Small intestine (tissue), 16 donors: ENCODE measurements at places on chromosomes 5 and 9. TPM values are rescaled to one million over a fixed set of nuclear protein-coding genes. Genes with fewer than 3 reads are reported as not detected.

EDIL3 gene
- 1.6 TPM for polyA plus RNA-seq

TMEM252 gene
- not detected for polyA plus RNA-seq

SCGB3A2 gene
- not detected for polyA plus RNA-seq

PCDHB15 gene
- polyA plus RNA-seq = 0.22 TPM

GRCh38 chr5:113325054-113325453 lies 109.7 kb downstream of the TSSK1B start:
- no peaks in the 10 kb centered on the region for H3K36me3 ChIP-seq
- DNase-seq = no peak
- H3K4me1 ChIP-seq = no peaks in the 10 kb centered on the region
- H3K4me3 ChIP-seq = no peak overlapping the region
- no peaks in the 10 kb centered on the region for H3K27me3 ChIP-seq

- peak overlapping the region; percentile 21 for H3K4me3 ChIP-seq
- DNase-seq = peak; percentile 70
- peaks cover 36% of the 10 kb centered on the region for H3K27me3 ChIP-seq
- no peaks in the 10 kb centered on the region for H3K36me3 ChIP-seq
- peak overlapping the region; percentile 62 for H3K27ac ChIP-seq
Measured at GRCh38 chr5:128538250-128539037, 399 bp upstream of the FBN2 start.

DNA sequence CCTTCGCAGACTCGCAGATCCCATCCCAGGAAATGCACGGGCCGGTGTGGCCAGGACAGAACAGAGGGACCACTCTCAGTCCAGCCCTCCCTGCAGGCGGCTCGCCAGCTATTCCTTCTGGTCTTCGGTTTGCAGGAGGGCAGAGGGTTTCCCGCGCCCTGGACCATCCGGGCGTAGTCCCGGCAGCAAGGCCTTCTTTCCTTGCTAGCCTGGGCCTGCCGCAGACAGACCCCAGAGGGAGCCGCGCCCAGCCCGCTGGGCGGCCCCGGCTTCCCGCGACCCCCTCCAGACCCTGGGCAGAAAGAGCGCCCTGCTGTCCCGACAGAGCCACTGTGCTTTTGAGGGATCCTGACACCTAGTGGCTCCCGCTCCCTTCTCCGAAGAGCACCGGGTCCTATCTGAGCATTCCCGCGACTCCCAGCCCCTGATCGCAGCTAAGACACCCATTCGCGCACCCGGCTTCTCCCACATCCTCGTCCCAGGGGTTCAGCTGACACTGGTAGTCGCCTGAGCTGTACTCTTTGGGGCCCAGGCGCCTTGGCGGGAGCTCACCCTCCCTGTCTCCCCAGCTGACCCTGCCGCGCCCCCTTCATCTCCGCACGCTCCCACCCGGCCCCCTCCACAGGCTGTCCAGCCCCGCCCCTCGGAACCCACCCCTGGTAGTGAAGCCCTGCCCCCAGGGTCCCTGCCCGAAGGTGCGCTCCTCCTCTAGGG lies 1.1 kb downstream of the CFAP90 start:
- peak; percentile 46 for DNase-seq
- no peak overlapping the region for H3K4me3 ChIP-seq
- no peaks in the 10 kb centered on the region for H3K4me1 ChIP-seq
- H3K27me3 ChIP-seq = no peaks in the 10 kb centered on the region
- no peak overlapping the region for H3K27ac ChIP-seq

DNA sequence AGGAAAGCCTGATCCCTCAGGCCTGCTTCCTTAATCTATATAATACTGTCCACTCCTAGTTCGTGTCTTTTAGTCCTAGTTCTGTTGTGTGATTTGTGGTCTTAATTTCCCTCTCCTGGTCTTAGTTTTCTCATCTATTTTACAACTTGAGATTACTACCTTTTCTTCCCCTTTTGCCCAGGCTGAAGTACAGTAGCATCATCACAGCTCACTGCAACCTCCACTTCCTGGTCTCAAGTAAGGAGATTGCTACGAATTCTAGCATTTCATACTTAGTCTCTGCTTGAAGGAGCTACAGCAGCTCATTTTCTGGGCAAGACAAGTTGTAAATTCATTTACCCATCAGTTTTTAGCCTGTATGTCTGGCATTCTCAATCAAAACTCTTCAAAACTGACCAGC lies 5.5 kb downstream of the TRIM32 start:
- no peaks in the 10 kb centered on the region for H3K27me3 ChIP-seq
- no peak overlapping the region for H3K4me3 ChIP-seq
- peaks cover 1% of the 10 kb centered on the region for H3K36me3 ChIP-seq

DNA sequence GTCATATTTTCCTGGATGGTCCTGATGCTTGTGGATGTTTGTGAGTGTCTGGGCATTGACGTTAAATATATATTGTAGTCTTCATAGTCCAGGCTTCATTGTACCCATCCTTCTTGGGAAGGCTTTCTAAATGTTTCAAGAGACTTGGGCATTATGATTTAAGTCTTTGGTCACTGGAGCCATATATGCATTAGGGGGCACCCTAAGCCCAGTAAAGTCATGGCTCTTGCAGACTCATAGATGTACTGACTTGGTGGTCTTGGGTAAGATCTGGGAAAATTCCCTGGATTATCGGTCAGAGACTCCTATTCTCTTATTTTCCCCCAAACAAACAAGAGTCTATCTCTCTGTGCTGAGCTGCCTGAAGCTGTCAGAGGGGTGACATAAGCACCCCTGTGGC lies 271.1 kb downstream of the TRIM36 start:
- no peak overlapping the region for H3K27ac ChIP-seq
- no peaks in the 10 kb centered on the region for H3K36me3 ChIP-seq
- H3K27me3 ChIP-seq = no peaks in the 10 kb centered on the region
- DNase-seq = no peak
- no peak overlapping the region for H3K4me3 ChIP-seq

GRCh38 chr9:27203783-27204182 lies 93.2 kb downstream of the EQTN start:
- H3K27ac ChIP-seq = no peak overlapping the region
- no peak overlapping the region for H3K4me3 ChIP-seq
- H3K36me3 ChIP-seq = no peaks in the 10 kb centered on the region
- H3K27me3 ChIP-seq = no peaks in the 10 kb centered on the region

DNA sequence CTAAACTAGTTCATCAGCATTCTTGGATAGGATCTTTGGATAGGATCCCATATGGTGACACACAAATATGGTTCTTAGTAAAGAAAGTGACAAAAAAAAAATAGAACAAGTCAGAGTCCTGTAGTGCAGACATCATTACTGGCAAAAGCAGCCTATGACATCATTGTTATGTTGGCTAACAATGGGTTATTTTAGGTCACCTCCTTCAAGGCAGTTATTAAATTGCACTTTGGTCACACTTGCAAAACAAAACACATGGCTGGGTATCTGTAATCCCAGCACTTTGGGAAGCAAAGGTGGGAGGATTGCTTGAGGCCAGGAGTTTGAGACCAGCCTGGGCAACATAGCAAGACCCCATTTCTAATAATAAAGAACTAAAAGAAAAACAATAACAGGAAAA lies 185.9 kb downstream of the KIAA0825 start:
- peak; percentile 68 for DNase-seq
- H3K27me3 ChIP-seq = no peaks in the 10 kb centered on the region
- H3K4me1 ChIP-seq = no peaks in the 10 kb centered on the region
- H3K4me3 ChIP-seq = no peak overlapping the region
- H3K27ac ChIP-seq = no peak overlapping the region

GRCh38 chr9:75087289-75087823 lies 599 bp downstream of the NMRK1 start:
- peaks cover 24% of the 10 kb centered on the region for H3K4me1 ChIP-seq
- H3K36me3 ChIP-seq = peaks cover 3% of the 10 kb centered on the region
- peak overlapping the region; percentile 96 for H3K27ac ChIP-seq
- H3K27me3 ChIP-seq = no peaks in the 10 kb centered on the region

GRCh38 chr5:11230890-11231289 lies 469.9 kb upstream of the DAP start:
- no peak overlapping the region for H3K27ac ChIP-seq
- no peaks in the 10 kb centered on the region for H3K27me3 ChIP-seq
- no peak overlapping the region for H3K4me3 ChIP-seq
- H3K36me3 ChIP-seq = no peaks in the 10 kb centered on the region
- no peaks in the 10 kb centered on the region for H3K4me1 ChIP-seq

GRCh38 chr5:91020065-91020800 lies 362.9 kb downstream of the ARRDC3 start:
- no peak overlapping the region for H3K27ac ChIP-seq
- H3K36me3 ChIP-seq = no peaks in the 10 kb centered on the region
- H3K4me3 ChIP-seq = no peak overlapping the region
- no peak for DNase-seq

GRCh38 chr9:100602342-100602801 lies 24.5 kb downstream of the CAVIN4 start:
- H3K27ac ChIP-seq = no peak overlapping the region
- no peaks in the 10 kb centered on the region for H3K27me3 ChIP-seq
- no peaks in the 10 kb centered on the region for H3K36me3 ChIP-seq
- no peak overlapping the region for H3K4me3 ChIP-seq

GRCh38 chr9:13750639-13751038 lies 471.1 kb upstream of the MPDZ start:
- H3K4me1 ChIP-seq = no peaks in the 10 kb centered on the region
- no peak overlapping the region for H3K4me3 ChIP-seq
- H3K27ac ChIP-seq = no peak overlapping the region
- no peak for DNase-seq
- no peaks in the 10 kb centered on the region for H3K27me3 ChIP-seq
- H3K36me3 ChIP-seq = no peaks in the 10 kb centered on the region

- H3K4me3 ChIP-seq = no peak overlapping the region
- no peak overlapping the region for H3K27ac ChIP-seq
- H3K36me3 ChIP-seq = no peaks in the 10 kb centered on the region
- no peaks in the 10 kb centered on the region for H3K27me3 ChIP-seq
Measured at GRCh38 chr5:157215514-157216167, 35.0 kb downstream of the ITK start.

GRCh38 chr9:115250621-115251032 lies 132.7 kb upstream of the TNC start:
- H3K4me1 ChIP-seq = no peaks in the 10 kb centered on the region
- no peaks in the 10 kb centered on the region for H3K27me3 ChIP-seq
- no peak overlapping the region for H3K4me3 ChIP-seq
- H3K36me3 ChIP-seq = no peaks in the 10 kb centered on the region
- DNase-seq = peak; percentile 4

- H3K4me3 ChIP-seq = no peak overlapping the region
- no peaks in the 10 kb centered on the region for H3K27me3 ChIP-seq
- DNase-seq = no peak
- H3K27ac ChIP-seq = no peak overlapping the region
- H3K4me1 ChIP-seq = no peaks in the 10 kb centered on the region
Measured at GRCh38 chr5:87705876-87706275, 293.1 kb upstream of the CCNH start.

DNA sequence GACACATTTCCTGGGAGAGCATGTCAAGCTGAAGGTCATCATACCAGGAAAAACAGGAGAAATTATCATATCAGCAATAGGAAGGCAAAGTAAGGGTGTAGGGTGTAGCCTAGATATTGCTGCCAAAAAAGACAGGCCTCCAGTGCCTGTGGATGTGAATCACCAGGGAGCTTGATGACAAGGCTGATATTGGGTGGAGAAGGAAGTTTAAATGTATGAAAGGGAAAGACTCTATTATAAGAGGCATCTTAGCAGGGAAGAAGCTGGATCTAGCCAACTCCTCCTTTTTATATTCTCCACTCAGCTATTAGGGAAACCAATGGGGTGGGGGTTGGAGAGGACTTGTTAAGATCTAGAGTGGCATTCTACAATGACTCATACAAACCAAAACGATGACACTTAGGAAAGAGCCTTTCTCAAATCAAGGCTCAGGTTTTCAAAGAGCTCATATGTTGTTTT lies 13.4 kb upstream of the TXNDC8 start:
- no peak for DNase-seq
- H3K4me1 ChIP-seq = no peaks in the 10 kb centered on the region
- H3K36me3 ChIP-seq = no peaks in the 10 kb centered on the region
- H3K27ac ChIP-seq = no peak overlapping the region
- H3K4me3 ChIP-seq = no peak overlapping the region

DNA sequence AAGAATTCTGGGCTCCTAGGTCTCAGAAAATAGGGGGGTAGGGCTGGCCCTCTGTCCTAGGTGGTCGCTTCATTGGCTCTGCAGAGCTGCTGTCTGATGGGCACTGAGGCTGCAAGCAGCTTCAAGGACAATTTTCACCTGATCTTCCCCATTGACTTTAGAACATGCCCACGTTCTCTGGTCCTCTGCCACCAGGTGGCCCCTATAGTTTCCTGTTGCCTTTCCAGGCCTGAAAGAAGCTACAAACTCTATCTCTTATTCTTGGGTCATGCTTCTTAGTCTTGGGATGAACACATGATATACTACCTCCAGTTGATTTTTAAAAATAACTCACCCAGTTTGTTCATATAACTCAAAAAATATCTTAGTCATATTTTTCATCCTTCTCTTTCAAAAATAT lies 26.3 kb downstream of the SPZ1 start:
- H3K27ac ChIP-seq = no peak overlapping the region
- no peak overlapping the region for H3K4me3 ChIP-seq
- no peaks in the 10 kb centered on the region for H3K27me3 ChIP-seq
- DNase-seq = peak; percentile 34

- DNase-seq = no peak
- H3K27me3 ChIP-seq = no peaks in the 10 kb centered on the region
- H3K27ac ChIP-seq = no peak overlapping the region
- H3K4me3 ChIP-seq = no peak overlapping the region
- H3K36me3 ChIP-seq = no peaks in the 10 kb centered on the region
- H3K4me1 ChIP-seq = no peaks in the 10 kb centered on the region
Measured at GRCh38 chr5:89842531-89842930, 567.0 kb downstream of the CETN3 start.

DNA sequence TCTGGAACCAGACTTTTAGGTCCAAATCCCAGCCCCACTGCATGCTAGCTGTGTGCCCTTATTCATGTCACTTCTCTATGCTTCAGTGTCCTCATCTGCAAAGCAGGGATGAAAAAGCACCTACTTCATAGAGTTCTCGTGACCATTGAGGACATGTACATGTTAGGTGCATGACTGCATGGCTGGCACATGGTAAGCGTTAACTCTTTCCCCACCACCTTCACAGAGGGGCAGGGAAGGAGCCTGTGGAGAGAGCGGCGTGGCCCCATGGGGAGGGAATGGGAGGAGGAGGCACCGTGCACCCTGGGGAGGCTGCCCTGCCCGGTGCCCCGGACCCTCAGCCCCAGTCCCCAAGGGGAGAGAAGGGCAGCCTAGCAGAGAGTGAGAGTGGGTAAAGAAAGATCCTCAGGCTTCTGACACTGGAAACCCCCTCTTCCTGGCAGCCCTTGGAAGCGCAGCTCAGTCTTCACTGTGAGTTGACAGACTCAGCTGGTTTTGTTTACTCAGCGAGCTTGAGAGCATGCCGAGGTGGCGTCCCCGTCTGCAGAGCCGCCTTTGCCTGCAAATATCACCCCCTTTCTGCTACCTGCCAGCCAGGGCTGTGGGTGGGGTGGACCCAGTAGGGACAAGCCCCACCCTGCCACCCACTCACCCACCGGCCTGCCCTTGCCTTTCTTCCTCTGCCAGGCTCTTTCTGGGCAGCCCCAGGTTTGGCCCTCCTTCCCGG lies 10.6 kb upstream of the ANGPTL2 start:
- peak overlapping the region; percentile 64 for H3K27ac ChIP-seq
- H3K36me3 ChIP-seq = no peaks in the 10 kb centered on the region
- H3K4me1 ChIP-seq = no peaks in the 10 kb centered on the region
- H3K27me3 ChIP-seq = no peaks in the 10 kb centered on the region
- DNase-seq = peak; percentile 10
- H3K4me3 ChIP-seq = no peak overlapping the region
